ENCODE measurements at places on chromosomes 4 and X. TPM values are rescaled to one million over a fixed set of nuclear protein-coding genes. Genes with fewer than 3 reads are reported as not detected.

Gene GLRA3
- 6.9 TPM for total RNA-seq

Gene VCX2
- not detected for total RNA-seq

Gene TRPC5OS
- not detected for total RNA-seq

Gene SOX3
- 4.7 TPM for total RNA-seq

Gene SSX1
- not detected for total RNA-seq

Gene STBD1
- total RNA-seq, result 0.31 TPM

Gene ACOX3
- total RNA-seq, result 51.6 TPM

Gene CAMK2D
- 68.2 TPM for total RNA-seq

Gene ATP8A1
- total RNA-seq, result 288 TPM

Gene MAML3
- total RNA-seq, result 11.9 TPM

Gene ASB5
- not detected for total RNA-seq

Gene CXCL11
- total RNA-seq, result not detected

Gene PAGE3
- not detected for total RNA-seq

Gene SRPX2
- total RNA-seq, result 0.31 TPM

Gene AGTR2
- not detected for total RNA-seq

Gene CT45A5
- not detected for total RNA-seq

Gene NEUROG2
- 13.1 TPM for total RNA-seq

Gene JADE3
- total RNA-seq, result 11.0 TPM

Gene PCDH18
- total RNA-seq, result 17.8 TPM

Gene BTC
- total RNA-seq, result not detected

Gene NLGN3
- 29.1 TPM for total RNA-seq

Gene MID1IP1
- 16.0 TPM for total RNA-seq

Gene GAGE12F
- not detected for total RNA-seq

Gene ADH6
- not detected for total RNA-seq

Gene NDNF
- 4.1 TPM for total RNA-seq

Gene DSPP
- under 0.01 TPM for total RNA-seq

Gene LIMCH1
- total RNA-seq, result 282 TPM

Gene GNRHR
- total RNA-seq, result not detected

Gene AMMECR1
- total RNA-seq, result 8.8 TPM

Gene BMX
- not detected for total RNA-seq

Gene RASL11B
- 20.3 TPM for total RNA-seq

Gene HTR2C
- total RNA-seq, result 2.8 TPM

Gene NAP1L2
- 19.7 TPM for total RNA-seq

Gene EXOC1
- total RNA-seq, result 90.5 TPM

Gene CORIN
- total RNA-seq, result 0.31 TPM

Gene CXCL5
- total RNA-seq, result not detected

Gene DUX4
- total RNA-seq, result not detected

Gene GPC4
- total RNA-seq, result 4.4 TPM

Gene NDUFC1
- total RNA-seq, result 26.0 TPM

Gene ETNPPL
- total RNA-seq, result not detected

Gene NR0B1
- 0.31 TPM for total RNA-seq

Gene TAF7L
- 0.31 TPM for total RNA-seq

Gene TEX13B
- not detected for total RNA-seq

Gene CPZ
- total RNA-seq, result 0.31 TPM

Gene ATOH1
- total RNA-seq, result not detected

Gene FMR1NB
- not detected for total RNA-seq

Gene SMARCA1
- 80.1 TPM for total RNA-seq

Gene ZNF141
- total RNA-seq, result 85.4 TPM

Gene LSM6
- total RNA-seq, result 41.0 TPM

Gene CPE
- 376 TPM for total RNA-seq

Gene KIF4A
- total RNA-seq, result 4.1 TPM

Gene NALF2
- 3.4 TPM for total RNA-seq

Gene RENBP
- total RNA-seq, result 4.1 TPM

Gene CFI
- total RNA-seq, result 1.6 TPM

Gene SCRG1
- 3.1 TPM for total RNA-seq

Gene FAM47E
- total RNA-seq, result 6.6 TPM

Gene LGI2
- 3.1 TPM for total RNA-seq

Gene CCNA2
- total RNA-seq, result 10.3 TPM

Gene SHROOM4
- total RNA-seq, result 3.8 TPM

Gene ATRX
- 356 TPM for total RNA-seq

Data from parietal lobe (tissue), 2 donors.